ENCODE measurements at places on chromosomes 3 and 15. TPM values are rescaled to one million over a fixed set of nuclear protein-coding genes. Genes with fewer than 3 reads are reported as not detected.

GRCh38 chr3:109195815-109196214 is 59.3 kb downstream of the C3orf85 start:
- H3K4me1 ChIP-seq = no peaks in the 10 kb centered on the region
- DNase-seq = no peak
- no peak overlapping the region for H3K4me3 ChIP-seq
- no peaks in the 10 kb centered on the region for H3K27me3 ChIP-seq
- no peaks in the 10 kb centered on the region for H3K36me3 ChIP-seq

DNA sequence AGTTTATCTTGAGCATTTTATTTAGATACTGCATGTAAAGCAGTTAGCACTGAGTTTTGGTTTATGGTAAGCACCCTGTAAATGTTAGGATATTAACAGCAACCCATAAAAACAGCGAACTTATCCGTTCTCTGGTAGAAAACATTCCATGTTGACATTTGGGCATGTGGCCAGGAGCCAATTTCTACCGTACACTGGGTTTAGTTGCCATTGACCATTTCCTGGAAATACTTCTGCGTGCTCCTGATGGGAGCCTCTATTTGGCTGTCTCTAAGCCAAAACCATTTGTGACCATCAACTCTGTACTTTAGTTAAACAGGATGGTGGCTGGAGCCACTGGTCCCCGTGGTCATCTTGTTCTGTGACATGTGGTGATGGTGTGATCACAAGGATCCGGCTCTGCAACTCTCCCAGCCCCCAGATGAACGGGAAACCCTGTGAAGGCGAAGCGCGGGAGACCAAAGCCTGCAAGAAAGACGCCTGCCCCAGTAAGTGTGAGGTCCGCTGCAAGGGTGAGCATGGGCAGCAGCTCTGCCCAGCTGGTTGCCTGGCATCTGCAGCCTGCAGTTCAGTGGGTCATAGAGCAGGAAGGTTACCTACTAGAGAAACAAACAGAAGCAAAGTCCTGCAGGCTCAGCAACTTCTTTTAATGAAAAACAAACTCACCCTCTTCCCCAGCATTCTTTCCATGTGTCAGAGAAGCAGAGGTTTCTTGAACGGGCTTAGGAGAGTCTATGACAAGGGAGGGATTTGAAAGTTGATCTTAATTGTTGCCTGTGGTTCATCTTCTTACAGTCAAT is 7.1 kb downstream of the THBS1 start:
- H3K4me1 ChIP-seq = no peaks in the 10 kb centered on the region
- H3K36me3 ChIP-seq = no peaks in the 10 kb centered on the region
- no peak for DNase-seq
- H3K4me3 ChIP-seq = no peak overlapping the region
- no peaks in the 10 kb centered on the region for H3K27me3 ChIP-seq

DNA sequence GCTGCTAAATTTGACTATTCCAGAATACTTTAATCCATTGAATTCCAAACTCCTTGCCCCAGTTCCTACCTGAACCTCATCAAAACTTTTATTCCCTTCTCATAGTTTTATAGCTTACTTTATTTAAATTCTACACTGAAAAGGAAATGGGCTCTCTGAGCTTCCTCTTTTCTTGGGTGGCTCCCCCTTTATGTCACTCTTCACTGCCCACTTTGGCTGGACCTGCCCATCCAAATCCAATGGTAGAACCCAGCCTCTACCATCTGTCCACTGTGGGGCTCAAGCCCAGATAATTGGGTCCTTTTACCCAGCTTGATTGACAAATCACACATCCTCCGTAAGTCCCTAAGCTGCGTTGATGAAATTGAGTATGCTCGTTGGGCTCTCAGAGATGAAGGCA is 216.5 kb downstream of the BBX start:
- H3K27ac ChIP-seq = peak overlapping the region; percentile 78
- peaks cover 21% of the 10 kb centered on the region for H3K4me1 ChIP-seq
- peak overlapping the region; percentile 1 for H3K4me3 ChIP-seq

GRCh38 chr3:143843587-143843986 is 4.7 kb downstream of the SLC9A9 start:
- H3K36me3 ChIP-seq = no peaks in the 10 kb centered on the region

- no peak overlapping the region for H3K27ac ChIP-seq
- H3K4me1 ChIP-seq = peaks cover 28% of the 10 kb centered on the region
- no peaks in the 10 kb centered on the region for H3K36me3 ChIP-seq
- no peak for DNase-seq
- H3K4me3 ChIP-seq = no peak overlapping the region
- H3K27me3 ChIP-seq = no peaks in the 10 kb centered on the region
Observed at GRCh38 chr15:57567891-57568290, 23.8 kb upstream of the MYZAP start.

DNA sequence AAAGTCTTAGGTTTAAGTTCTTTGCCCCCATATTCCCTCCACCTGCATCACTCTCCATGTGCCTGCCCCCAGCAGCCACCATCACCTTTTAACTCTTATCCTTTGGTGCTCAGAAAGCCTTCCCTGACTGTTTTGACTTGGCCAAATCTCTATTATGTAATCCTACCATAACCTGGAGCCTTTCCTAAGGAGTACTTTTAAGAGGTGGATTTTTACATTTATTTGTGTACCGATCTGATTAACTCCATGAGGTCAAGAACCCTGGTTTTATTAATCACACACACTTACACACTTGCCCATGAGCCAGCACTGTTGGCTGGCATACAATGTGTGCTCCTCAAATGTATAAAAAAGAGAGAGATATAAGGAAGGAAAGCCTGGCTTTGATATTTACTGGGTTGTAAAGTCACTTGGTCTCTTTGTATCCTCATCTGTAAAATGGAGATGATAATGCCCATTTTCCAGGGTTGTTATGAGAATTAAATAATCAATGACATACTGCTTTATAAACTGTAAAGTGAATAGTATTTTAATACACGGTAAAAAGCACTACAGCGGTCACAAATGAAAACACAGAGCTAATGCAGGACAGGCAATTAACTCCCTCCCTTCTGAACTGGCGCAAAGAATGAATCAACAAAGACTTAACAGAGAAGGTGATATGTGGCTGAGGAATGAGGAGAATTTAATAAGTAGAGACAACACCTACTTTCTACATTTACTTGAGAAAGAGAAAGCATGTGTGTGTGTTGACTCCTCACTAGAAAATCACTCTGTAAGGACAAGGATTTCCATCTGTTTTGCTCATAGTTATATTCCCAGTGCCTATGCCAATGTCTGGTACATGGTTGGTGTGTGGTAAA is 45.4 kb downstream of the ATP13A4 start:
- H3K4me3 ChIP-seq = no peak overlapping the region
- no peak overlapping the region for H3K27ac ChIP-seq
- no peaks in the 10 kb centered on the region for H3K27me3 ChIP-seq
- no peaks in the 10 kb centered on the region for H3K4me1 ChIP-seq
- no peak for DNase-seq
- no peaks in the 10 kb centered on the region for H3K36me3 ChIP-seq

- no peak overlapping the region for H3K4me3 ChIP-seq
- no peaks in the 10 kb centered on the region for H3K4me1 ChIP-seq
- H3K36me3 ChIP-seq = no peaks in the 10 kb centered on the region
- H3K27me3 ChIP-seq = no peaks in the 10 kb centered on the region
- no peak for DNase-seq
Observed at GRCh38 chr3:179100652-179101051, 29.0 kb upstream of the ZMAT3 start.

DNA sequence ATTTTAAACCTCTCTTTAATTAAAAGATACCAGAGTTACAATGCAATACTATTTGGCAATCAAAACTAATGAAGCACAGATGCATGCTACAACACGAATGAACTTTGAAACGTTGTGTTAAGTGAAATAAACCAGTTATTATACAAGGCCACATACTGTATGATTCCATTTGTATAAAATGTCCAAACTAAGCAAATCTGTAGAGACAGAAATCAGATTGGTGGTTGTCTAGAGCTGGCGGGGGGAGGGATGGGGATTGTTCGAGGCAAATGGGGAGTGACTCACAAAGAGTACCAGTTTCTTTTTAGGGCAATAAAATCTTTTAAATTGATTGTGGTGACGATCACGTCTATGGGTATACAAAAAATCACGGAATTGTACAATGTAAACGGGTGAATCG is 677.0 kb downstream of the NTRK3 start:
- no peaks in the 10 kb centered on the region for H3K4me1 ChIP-seq
- no peaks in the 10 kb centered on the region for H3K36me3 ChIP-seq
- no peaks in the 10 kb centered on the region for H3K27me3 ChIP-seq
- no peak overlapping the region for H3K27ac ChIP-seq
- no peak overlapping the region for H3K4me3 ChIP-seq

DNA sequence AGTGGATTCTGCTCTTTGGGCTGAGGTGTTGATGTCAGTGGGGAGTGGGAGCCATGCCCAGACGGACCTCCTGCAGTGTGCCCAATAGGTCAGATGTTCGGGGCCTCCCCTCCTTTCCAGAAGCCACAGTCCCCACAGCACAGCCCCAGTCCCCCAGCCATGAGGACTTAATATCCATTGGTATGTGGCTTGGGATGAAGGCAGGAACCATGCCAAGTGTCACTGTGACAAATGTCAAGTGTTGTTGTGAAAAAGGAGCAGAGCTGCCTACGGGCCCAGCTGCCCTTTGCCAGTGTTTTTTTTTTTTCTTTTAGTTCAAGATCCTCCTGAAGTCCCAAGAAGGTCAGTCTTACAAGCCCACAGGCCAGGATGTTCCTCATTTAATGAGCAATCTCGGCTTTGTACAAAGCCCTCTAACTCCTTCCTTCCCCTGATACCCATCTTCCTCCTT is 12.2 kb downstream of the SEMA3G start:
- no peak for DNase-seq
- H3K27me3 ChIP-seq = peaks cover 7% of the 10 kb centered on the region
- no peaks in the 10 kb centered on the region for H3K4me1 ChIP-seq
- no peak overlapping the region for H3K4me3 ChIP-seq
- H3K27ac ChIP-seq = no peak overlapping the region

KLHL40 gene
- not detected for polyA plus RNA-seq
